ENCODE measurements at places on chromosomes 2 and 18. TPM values are rescaled to one million over a fixed set of nuclear protein-coding genes. Genes with fewer than 3 reads are reported as not detected.

- no peaks in the 10 kb centered on the region for H3K36me3 ChIP-seq
- H3K4me3 ChIP-seq, result no peak overlapping the region
- no peak for DNase-seq
- H3K27ac ChIP-seq, result no peak overlapping the region
- no peaks in the 10 kb centered on the region for H3K27me3 ChIP-seq
These were observed 4.3 kb upstream of the G6PC2 start for GRCh38 chr2:168896783-168897182.

DNA sequence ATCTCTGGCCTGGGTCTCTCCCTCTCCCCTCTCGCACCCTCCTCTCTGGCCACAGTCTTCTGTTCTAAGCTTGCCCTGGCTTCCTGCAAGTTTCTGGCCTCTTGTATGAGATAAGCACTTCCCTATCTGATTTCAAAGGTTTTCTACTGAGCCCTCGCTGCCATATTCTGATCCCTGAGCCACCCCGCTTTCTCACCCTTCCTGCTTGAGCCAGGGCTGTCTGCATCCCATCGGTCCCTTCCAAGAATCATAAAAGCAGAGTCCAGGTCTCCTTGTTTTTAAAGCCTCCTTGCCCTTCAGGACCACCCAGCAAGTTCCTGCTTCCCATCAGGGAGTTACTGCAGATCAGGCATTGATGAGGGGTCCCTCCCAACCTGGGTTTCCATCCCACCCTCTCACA, 110.2 kb downstream of the PRKCE start:
- H3K27ac ChIP-seq, result no peak overlapping the region
- H3K36me3 ChIP-seq, result no peaks in the 10 kb centered on the region
- no peaks in the 10 kb centered on the region for H3K27me3 ChIP-seq
- H3K4me3 ChIP-seq, result no peak overlapping the region
- H3K4me1 ChIP-seq, result no peaks in the 10 kb centered on the region

GRCh38 chr2:102256874-102257462, 54.4 kb upstream of the IL1RL1 start:
- H3K36me3 ChIP-seq, result peaks cover 5% of the 10 kb centered on the region
- peaks cover 34% of the 10 kb centered on the region for H3K4me1 ChIP-seq
- H3K4me3 ChIP-seq, result peak overlapping the region; percentile 62
- H3K27ac ChIP-seq, result peak overlapping the region; percentile 24

- H3K4me3 ChIP-seq, result no peak overlapping the region
- H3K27ac ChIP-seq, result no peak overlapping the region
- DNase-seq, result no peak
- no peaks in the 10 kb centered on the region for H3K36me3 ChIP-seq
- H3K4me1 ChIP-seq, result peaks cover 7% of the 10 kb centered on the region
- peaks cover 21% of the 10 kb centered on the region for H3K27me3 ChIP-seq
These were observed 154.1 kb downstream of the SH3BP4 start for GRCh38 chr2:235105821-235106359.

- no peaks in the 10 kb centered on the region for H3K27me3 ChIP-seq
These were observed 15.2 kb upstream of the BOLA3 start for GRCh38 chr2:74162951-74163350.

The SNRNP200 gene
- 143 TPM for total RNA-seq

DNA sequence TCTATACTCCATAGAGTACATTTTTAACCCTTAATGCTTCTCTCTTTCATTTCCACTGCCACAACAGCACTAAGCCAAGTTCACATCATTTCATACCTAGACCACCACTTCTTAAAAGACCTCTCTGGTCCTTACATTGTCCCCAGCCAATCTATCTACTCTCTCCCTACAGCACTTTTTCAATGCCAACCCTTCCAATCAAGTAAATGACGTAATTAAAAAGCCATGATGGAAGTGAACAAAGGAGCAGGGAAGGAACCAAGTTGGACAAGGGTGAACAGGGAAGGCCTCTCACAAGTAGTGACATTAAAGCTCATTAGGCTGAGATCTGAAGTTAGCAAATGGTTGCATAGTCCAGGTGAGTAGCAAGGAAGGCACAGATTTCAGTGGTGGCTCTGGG, 195.1 kb upstream of the CCDC150 start:
- H3K27me3 ChIP-seq, result no peaks in the 10 kb centered on the region
- no peak overlapping the region for H3K4me3 ChIP-seq
- H3K4me1 ChIP-seq, result no peaks in the 10 kb centered on the region
- no peak for DNase-seq
- no peaks in the 10 kb centered on the region for H3K36me3 ChIP-seq
- H3K27ac ChIP-seq, result no peak overlapping the region

The FOXD4L1 gene
- total RNA-seq, result 0.92 TPM

The MCFD2 gene
- total RNA-seq, result 108 TPM

The FBXO15 gene
- total RNA-seq, result 1.5 TPM

GRCh38 chr18:45328296-45328695, 287.0 kb upstream of the SLC14A2 start:
- H3K4me1 ChIP-seq, result peaks cover 11% of the 10 kb centered on the region
- DNase-seq, result no peak
- H3K4me3 ChIP-seq, result no peak overlapping the region
- no peaks in the 10 kb centered on the region for H3K27me3 ChIP-seq
- H3K36me3 ChIP-seq, result no peaks in the 10 kb centered on the region
- H3K27ac ChIP-seq, result no peak overlapping the region

DNA sequence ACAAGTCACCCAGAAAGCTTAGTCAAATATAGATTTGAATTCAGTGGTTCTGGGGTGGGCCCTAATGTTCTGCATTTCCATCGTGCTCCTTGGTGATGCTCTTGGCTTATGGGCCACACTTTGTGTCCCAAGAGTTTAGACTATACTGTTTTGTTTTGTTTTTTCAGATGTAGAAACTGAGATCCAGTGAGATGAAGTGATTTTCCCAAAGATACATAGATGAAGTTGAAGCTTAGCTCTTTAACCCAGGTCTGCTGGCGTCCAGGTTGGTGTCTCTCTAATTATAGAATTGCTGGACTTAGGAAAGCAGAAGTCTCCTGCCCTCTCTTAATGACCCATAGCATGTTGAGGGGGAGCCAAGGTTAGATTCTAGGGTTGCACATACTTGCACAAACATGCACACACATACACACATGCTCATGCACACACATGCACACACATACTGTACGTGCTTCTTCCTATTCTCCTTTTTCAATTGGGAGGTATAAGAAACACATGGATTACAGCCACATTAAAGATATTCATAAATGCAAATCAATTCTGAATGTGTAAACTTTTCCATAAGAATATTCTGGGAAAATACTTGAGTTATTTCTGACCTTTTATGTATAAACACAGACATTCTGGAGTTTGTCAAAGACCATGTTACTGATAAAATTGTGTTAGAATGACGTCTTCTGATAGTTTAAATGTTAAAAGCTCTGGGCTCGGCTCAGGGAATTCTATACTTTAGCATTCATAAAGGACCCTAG, 41.3 kb upstream of the IL1R1 start:
- H3K36me3 ChIP-seq, result no peaks in the 10 kb centered on the region
- DNase-seq, result no peak
- H3K4me3 ChIP-seq, result peak overlapping the region; percentile 46
- H3K4me1 ChIP-seq, result peaks cover 49% of the 10 kb centered on the region
- H3K27me3 ChIP-seq, result no peaks in the 10 kb centered on the region

- DNase-seq, result no peak
- no peaks in the 10 kb centered on the region for H3K4me1 ChIP-seq
- no peaks in the 10 kb centered on the region for H3K27me3 ChIP-seq
- H3K36me3 ChIP-seq, result no peaks in the 10 kb centered on the region
- H3K27ac ChIP-seq, result no peak overlapping the region
These were observed 1058.7 kb upstream of the KLHL29 start for GRCh38 chr2:22326250-22326649.

- H3K36me3 ChIP-seq, result no peaks in the 10 kb centered on the region
- H3K4me1 ChIP-seq, result peaks cover 5% of the 10 kb centered on the region
- no peak overlapping the region for H3K4me3 ChIP-seq
- H3K27me3 ChIP-seq, result no peaks in the 10 kb centered on the region
- DNase-seq, result no peak
- H3K27ac ChIP-seq, result no peak overlapping the region
These were observed 29.3 kb downstream of the BCL2L11 start for GRCh38 chr2:111149882-111150455.

DNA sequence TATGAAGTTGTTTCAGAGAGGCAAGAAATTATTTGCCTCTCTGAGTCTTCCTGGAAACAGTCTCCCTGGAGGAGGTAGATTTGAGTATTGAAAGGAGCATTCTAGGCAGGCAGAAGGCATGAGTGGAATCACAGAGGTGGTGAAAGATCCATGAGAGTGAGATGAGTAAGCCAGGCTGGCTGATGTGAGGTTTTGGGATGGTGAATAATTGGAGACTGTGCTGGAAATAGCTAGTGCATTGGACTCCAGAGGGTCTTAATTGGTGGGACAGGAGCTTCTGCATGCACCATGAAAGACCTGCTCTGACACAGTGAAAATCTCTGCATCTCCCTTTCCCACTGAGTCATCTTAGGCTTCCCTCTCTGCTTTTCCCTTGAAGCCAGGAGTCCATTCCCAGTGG, 46.3 kb downstream of the CDC42EP3 start:
- H3K27ac ChIP-seq, result no peak overlapping the region
- no peaks in the 10 kb centered on the region for H3K36me3 ChIP-seq
- no peak for DNase-seq
- no peak overlapping the region for H3K4me3 ChIP-seq
- peaks cover 12% of the 10 kb centered on the region for H3K4me1 ChIP-seq

- H3K27me3 ChIP-seq, result peaks cover 38% of the 10 kb centered on the region
- no peak overlapping the region for H3K4me3 ChIP-seq
- no peak for DNase-seq
These were observed 43.1 kb downstream of the EDAR start for GRCh38 chr2:108945969-108946368.

DNA sequence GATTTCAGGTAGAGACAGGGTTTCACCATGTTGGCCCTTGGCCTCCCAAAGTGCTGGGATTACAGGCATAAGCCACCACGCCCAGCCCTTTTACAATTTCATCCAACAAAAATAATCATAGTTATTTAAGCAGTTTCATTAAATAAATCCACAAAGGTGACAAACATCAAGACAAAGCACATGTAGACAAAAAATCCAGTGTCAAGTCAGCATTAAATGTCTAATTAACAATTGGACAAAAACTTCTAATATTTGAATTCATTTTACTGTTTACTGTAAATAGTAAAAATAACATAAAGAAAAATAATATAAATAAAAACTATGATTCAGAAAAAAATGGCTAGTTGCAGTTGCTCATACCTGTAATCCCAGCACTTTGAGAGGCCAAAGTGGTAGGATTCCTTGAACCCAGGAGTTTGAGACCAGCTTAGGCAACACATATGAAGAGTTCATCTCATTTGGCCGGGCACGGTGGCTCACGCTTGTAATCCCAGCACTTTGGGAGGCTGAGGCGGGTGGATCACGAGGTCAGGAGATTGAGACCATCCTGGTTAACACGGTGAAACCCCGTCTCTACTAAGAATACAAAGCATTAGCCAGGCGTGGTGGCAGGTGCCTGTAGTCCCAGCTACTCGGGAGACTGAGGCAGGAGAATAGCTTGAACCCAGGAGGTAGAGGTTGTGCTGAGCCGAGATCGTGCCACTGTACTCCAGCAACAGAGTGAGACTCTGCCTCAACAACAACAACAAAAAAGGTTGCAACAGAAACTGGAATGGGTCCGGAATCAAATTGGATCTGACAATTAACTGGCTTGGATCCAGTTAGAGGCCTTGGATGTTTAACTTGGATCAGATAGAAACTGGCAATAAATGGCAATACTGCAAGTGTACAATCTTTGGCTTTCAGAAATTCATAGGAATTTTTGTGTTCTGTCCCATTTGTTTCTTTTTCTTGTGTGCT, 56.9 kb upstream of the MAT2A start:
- no peak overlapping the region for H3K4me3 ChIP-seq
- H3K4me1 ChIP-seq, result no peaks in the 10 kb centered on the region
- H3K27ac ChIP-seq, result no peak overlapping the region
- no peaks in the 10 kb centered on the region for H3K36me3 ChIP-seq
- no peak for DNase-seq

The UCN gene
- 4.6 TPM for total RNA-seq

The SLC14A1 gene
- not detected for total RNA-seq

The SMAD7 gene
- 11.2 TPM for total RNA-seq

- H3K4me3 ChIP-seq, result no peak overlapping the region
- no peaks in the 10 kb centered on the region for H3K27me3 ChIP-seq
- no peak overlapping the region for H3K27ac ChIP-seq
- H3K36me3 ChIP-seq, result no peaks in the 10 kb centered on the region
These were observed 177.3 kb downstream of the HDAC4 start for GRCh38 chr2:239223310-239224198.

DNA sequence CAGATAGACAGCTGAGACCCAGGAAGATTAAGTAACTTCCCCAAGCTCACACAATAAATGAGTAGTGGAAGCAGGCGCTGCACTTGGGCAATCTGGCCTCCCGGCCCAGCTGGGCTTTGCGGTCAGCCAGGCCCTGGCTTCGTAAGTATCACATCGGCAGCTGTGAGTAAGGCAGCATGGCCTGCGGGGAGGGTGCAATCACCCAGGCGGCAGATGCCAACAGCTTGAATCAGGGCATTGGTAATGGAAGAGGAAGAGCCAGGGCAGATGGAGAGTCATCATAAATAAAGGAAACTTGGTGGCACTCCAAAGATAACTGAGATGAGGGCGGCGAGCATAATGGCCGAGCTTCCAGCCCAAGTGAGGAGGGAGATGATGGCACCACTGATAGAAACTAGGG, 217.9 kb upstream of the PID1 start:
- no peak for DNase-seq
- H3K4me3 ChIP-seq, result no peak overlapping the region
- H3K27me3 ChIP-seq, result no peaks in the 10 kb centered on the region

GRCh38 chr2:65724752-65725151, 292.4 kb upstream of the SPRED2 start:
- H3K4me1 ChIP-seq, result peaks cover 16% of the 10 kb centered on the region
- no peaks in the 10 kb centered on the region for H3K36me3 ChIP-seq
- H3K27me3 ChIP-seq, result no peaks in the 10 kb centered on the region
- H3K27ac ChIP-seq, result no peak overlapping the region
- no peak overlapping the region for H3K4me3 ChIP-seq
